ENCODE measurements at places on chromosomes 7 and 10.

DNA sequence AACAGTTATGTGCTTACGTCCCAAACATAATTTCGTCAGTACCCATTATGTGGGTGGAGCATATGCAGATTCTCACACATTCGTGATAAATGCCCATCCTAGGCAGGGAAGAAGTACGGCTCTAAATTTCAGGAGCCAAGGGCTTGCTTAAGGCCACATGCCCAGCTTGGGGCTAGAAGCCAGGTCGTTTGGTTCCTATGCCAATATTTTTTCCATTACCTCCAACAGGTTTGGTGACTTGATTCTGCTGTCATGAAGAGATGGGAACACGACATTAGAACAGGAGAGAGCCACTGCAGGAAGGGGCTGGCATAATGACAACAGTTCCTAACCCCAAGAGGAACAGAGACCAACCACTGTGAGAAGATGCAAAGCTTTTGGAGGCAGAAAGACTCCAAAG, 85.1 kb downstream of the HIPK2 start:
- DNase-seq, result no peak

GRCh38 chr7:43691611-43692010, 37.7 kb downstream of the COA1 start:
- no peak for DNase-seq

DNA sequence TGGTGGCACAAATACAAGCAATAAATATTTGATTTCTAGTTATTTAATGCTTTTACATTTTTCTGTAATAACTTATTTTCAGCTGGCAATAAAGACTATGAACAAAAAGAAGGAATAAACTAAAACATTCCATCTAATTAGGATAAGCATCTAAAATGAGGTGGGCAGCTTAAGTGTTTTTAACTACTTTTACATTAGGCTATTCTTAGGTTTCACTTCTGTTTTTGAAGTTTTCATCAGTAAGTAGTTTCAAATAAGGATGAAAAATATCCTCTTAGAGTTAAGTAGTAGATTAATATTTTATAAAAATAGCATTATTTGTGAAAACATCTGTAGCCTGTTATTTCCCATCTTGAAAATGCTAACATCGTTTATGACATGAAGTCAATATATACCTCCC, 15.9 kb downstream of the NT5C2 start:
- DNase-seq, result no peak

- DNase-seq, result no peak
Measured at GRCh38 chr7:92723205-92723604, 113.2 kb downstream of the CDK6 start.

DNA sequence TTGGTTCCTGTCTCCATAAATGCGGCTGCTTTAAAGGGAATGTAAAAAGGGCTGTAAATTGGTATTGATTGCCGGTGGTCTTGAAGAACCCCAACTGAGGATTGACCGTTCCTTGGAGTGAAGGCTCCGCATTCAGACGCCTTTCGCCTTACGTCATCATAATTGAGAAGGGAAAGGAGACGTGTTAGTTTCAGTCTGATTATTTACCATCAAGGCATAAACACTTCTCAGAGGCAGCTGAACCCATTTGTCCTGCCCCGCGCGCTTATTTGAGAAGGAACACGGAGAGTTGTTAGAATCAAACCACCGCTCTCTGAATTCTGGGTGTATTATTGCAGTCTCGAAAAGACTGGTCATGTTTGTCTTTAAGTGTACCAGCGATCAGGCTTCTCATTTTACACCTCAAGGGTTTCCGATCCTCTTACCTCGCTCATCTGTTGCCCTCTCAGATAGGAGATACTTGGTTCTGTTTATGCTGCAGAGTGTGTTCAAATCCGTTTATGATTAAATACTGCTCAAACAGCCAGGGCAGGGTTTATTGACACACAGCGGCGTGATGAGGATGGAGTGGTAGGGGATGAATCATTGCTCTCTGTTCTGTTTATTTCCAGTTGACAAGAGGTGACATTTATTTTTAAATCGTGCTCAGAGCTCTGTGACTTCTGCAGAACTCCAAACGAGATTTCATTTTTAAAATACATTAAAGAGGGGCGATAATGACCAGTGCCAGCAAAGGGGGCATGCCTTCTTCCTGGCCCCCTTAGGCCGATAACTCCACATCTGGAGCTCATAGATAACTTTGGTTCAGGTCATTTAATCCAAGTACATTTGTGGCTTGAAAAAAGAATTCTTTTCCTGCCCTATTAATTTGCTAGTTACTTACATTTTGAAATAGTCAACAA, 30.4 kb downstream of the FOXK1 start:
- DNase-seq, result peak; percentile 70

GRCh38 chr10:6813306-6813705, 233.2 kb upstream of the PRKCQ start:
- no peak for DNase-seq

- no peak for DNase-seq
Measured at GRCh38 chr7:45610660-45611299, 36.6 kb downstream of the ADCY1 start.

DNA sequence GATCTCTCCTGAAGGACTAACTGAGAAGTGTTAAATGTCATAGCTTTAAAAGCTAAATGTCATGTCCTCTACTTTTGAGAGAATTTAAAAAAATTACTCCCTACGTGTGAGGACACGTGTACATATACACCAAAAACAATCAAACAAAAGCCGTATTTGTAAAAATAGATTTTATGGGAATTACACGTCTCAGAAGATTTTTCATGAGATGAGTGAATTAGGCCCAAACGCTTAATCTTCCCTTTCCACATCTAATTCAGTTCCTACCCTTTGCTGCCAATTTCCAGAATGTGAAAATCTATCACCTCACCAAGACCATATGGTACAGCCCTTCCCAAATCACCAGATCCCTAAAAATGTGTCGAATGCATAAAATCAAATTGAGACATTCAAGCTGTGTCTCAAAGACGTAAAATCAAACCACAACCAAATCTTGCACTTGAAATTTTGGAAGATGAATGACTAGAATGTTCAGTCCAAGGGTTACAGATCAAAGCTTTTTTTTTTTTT, 1.0 kb upstream of the CTTNBP2 start:
- no peak for DNase-seq

Measured in NCI-H2227 treated with DMSO at 0.1 percent for 48 hours (cell line).